ENCODE measurements at places on chromosomes 3 and 15.

GRCh38 chr3:63617391-63617790 is 35.1 kb upstream of the SNTN start:
- no peak for DNase-seq

DNA sequence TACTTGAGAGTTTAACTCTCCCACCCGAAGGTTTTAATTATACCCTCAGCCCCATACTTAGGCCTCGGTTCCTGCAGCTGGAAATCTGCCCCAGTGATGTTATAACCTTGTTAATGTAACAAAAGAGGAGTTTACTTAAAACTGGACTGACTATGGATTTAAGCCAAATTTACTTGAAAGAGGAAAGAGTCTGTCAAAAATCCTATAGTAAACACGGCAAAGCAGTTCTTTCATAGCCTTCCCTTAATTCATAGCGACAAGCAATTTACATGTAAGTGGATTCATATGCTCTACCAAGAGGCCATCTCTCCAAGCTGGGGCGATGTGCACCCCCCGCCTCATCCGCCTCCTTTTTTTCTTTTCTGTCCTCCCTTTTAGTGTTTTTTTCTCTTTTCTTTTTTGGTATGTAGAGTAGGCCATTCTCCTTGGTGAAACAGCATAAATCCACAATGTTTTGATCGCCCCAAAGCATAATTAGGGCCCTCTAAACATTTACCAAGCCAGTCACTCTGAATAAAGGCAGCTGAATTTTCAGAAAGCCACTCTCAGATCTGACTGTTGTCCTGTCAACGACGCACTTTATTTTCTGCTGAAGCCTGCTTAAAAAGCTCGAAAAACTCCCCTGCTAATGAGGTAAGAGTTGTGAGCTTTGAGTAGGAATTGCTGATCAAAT is 373.1 kb upstream of the WNT5A start:
- no peak for DNase-seq

DNA sequence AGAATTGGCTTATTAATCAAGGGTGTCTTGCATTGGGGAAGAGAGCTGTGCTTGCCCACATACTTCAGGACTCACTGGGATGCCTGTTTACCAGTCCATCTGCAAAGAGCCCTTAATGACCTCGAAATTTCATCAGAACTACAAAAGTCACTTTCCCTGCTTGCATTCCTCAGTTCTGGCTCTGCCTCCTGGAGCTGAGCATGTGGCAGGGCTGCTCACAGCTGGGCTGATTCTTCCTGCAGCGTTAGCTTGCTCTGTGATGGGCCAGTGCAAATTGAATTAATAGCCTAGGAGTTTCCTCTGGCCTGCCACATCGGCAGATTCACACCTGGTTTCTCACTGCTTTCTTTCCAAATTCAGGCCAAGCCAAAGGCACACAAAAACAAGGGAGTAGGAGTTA is 108.9 kb downstream of the DUT start:
- DNase-seq: no peak

- no peak for DNase-seq
Measured at GRCh38 chr3:197350446-197350845, 52.0 kb upstream of the DLG1 start.

DNA sequence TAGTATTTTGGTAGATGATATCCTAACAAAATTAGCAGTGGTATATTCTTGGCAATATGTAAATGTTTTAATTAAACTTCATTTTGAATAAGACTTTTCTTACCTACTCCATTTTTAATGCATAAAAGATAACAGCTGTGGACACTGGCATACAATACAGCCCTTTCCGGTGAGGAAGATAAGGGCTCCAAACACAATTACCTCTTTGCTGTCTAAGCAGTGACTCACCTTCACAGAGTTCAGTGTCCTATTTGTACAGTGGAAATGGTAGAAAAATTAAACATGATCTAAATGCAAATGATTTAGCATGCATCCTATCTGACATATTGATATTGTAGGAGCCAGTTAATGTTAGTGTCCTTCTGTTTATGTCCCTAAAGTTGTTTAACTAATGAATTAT is 969.4 kb downstream of the PLOD2 start:
- DNase-seq: no peak

DNA sequence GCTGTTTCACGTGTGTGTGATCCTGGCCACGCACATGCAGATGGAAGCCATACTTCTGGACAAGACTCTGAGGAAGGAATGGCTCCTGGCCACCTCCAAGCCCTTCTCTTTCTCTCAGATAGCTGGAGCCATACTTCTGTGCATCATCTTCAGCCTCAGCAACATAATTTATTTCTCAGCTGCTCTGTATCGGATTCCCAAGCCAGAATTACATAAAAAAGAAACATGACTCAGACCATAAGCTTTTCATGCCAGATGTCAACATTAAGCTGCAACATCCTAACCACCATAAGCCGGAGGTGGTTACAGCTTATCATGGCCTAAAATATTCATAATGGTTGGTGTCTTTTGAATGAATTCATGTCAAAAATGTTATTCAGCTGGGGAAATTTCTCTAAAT is 10.6 kb upstream of the KIF23 start:
- DNase-seq: no peak

DNA sequence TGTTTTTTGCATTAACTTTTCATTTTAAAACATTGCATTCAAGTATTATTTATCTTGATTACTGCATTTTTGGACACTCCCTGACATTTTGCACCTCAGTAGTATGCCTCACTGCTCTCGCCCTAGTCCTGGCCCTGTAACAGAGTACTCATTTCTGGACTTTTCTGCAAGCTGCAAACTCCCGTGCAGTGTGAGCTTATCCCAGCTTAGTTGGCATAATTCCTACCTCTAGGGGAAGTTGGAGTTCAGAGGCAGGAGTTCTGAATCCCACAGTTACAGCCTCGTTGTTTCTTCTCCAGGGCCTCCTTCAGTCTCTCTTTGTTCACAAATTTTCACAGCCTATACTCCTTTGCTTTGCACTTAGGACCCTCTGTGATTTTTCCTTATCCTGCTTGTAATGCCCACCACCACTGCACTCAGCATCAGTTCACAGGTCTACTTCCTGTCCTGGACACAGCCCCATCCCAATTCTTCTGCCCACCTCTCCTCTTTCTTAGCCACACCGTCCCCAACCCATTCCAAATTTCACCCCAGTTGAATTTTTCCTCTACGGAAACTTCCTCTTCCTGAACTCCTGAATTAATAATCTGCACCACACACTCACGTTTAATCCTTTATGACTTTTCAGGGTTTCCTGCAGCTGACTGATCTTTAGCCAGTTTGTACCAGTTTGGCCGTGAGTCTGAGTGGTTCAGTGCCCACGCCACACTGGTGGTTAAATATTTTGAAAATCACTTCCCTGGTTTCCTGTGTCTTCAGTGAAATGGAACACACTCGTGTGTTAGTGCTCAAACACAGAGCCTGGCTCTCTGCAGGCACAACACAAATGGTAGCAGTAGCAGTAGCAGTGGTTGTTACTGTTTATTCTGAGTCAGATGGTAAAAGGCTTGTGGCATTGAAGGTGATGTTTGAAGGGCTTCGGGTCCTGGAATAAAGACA is 6.3 kb upstream of the CTSH start:
- no peak for DNase-seq

GRCh38 chr3:114456742-114457141 is 162.9 kb downstream of the TIGIT start:
- no peak for DNase-seq

DNA sequence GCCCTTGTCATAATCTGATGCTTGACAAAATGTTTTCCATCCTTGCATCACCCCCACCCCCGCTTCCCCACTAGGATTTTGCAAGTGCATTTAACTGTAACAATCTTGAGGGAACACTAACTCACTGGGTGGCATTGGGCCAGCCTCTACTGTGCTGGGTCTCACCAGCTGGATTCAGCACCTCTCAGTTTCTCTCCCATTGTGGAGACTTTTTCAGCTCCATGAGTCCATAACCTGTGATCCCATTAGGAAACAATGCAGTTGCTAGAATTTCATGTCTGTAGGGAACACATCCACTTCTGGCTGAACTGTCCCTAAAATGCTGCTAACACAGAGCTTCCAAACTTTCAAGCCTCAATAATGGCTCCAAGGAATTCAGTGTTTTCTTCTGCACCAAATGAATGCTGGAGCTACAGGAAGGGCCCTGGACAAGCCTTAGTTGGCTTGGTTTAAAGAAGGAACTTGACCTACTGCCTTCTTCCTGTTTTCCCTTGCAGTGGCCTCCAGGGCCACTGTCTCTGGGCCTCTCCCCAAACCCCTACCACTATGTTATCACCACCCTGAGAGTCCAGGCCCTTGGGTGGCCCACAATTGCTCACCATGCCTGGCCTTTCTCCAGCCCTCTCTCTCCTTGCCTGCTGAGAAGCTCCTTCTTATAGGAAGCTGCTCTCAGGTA is 15.6 kb downstream of the CYP19A1 start:
- no peak for DNase-seq

- peak; percentile 73 for DNase-seq
Measured at GRCh38 chr3:5205165-5205941, 17.8 kb downstream of the EDEM1 start.

DNA sequence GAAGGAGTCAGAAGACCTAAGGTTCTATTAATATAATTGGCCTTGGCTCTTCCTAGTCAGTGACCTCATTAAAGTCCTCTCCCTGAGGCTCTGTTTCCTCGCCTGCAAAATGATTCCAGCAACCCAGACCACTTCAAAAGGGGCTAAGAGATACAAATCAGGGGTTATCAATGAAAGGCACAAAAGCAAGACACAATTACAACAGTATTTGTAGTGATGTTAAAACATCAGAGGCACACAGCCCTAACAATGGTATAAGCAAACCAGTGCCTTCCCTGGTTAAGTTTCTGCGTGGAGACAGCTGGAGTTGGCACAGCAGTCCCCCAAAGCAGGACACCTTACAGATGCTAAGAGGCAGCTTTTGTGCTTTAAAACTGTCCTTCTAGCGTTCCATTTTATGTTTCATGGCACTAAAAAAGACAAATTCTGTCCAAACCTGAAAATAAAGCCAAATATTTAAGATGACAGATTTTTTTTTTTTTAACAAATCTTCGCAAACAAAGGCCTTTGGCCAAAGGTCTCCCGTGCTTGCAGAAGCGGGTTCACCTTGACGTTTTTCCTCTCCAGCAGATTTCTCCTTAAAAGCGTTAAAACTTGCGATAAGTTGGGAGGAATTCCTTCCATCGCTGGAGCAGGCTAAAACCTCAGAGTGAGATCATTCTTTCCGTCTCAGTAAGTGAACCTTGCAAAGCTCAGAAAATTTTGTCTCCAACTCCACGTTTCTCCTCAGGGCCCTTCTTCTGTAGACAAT is 999 bp downstream of the ZNF280D start:
- DNase-seq: peak; percentile 4

GRCh38 chr3:134644731-134645514 is 5.9 kb downstream of the KY start:
- DNase-seq: no peak

GRCh38 chr3:111813979-111814378 is 45.1 kb upstream of the PHLDB2 start:
- no peak for DNase-seq

GRCh38 chr3:78804251-78805037 is 963.4 kb downstream of the ROBO1 start:
- no peak for DNase-seq

GRCh38 chr3:51678641-51679040 is 7.6 kb downstream of the TEX264 start:
- no peak for DNase-seq

Data from activated CD4-positive, alpha-beta T cell treated with anti-CD3 and anti-CD28 coated beads for 48 hours (primary cell).